ENCODE measurements at places on chromosomes 7 and 10.

- no peak for DNase-seq
Observed at GRCh38 chr10:49767752-49768151, 5.6 kb upstream of the OGDHL start.

GRCh38 chr10:18582803-18583202 lies 68.6 kb downstream of the NSUN6 start:
- DNase-seq: peak; percentile 43

- no peak for DNase-seq
Observed at GRCh38 chr10:10293481-10293951, 724.2 kb upstream of the CELF2 start.

- DNase-seq: no peak
Observed at GRCh38 chr10:29691564-29692072, 56.8 kb upstream of the SVIL start.

GRCh38 chr7:21753071-21753470 lies 192.6 kb downstream of the CDCA7L start:
- no peak for DNase-seq

- DNase-seq: no peak
Observed at GRCh38 chr10:48519481-48520183, 85.2 kb downstream of the ARHGAP22 start.

GRCh38 chr7:137354961-137355360 lies 11.4 kb upstream of the PTN start:
- DNase-seq: no peak

DNA sequence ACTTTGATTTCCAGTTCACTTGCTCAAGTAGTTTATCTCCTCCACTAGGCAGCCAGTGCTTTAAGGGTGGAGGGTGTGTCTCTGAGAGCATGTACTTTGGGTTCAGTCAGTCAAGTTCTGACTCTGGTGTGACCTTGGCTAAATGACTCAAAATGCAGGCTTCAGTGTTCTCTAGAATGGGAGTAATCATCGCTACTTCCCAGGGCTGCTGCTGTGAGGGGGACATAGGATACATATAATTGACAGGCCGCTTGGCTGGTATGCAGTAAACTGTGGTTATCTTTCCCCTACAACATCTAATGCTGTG lies 3.5 kb downstream of the PTPRE start:
- DNase-seq: no peak
